Suppressor macrophage (primary cell): ENCODE measurements at places on chromosomes 5 and 9.

DNA sequence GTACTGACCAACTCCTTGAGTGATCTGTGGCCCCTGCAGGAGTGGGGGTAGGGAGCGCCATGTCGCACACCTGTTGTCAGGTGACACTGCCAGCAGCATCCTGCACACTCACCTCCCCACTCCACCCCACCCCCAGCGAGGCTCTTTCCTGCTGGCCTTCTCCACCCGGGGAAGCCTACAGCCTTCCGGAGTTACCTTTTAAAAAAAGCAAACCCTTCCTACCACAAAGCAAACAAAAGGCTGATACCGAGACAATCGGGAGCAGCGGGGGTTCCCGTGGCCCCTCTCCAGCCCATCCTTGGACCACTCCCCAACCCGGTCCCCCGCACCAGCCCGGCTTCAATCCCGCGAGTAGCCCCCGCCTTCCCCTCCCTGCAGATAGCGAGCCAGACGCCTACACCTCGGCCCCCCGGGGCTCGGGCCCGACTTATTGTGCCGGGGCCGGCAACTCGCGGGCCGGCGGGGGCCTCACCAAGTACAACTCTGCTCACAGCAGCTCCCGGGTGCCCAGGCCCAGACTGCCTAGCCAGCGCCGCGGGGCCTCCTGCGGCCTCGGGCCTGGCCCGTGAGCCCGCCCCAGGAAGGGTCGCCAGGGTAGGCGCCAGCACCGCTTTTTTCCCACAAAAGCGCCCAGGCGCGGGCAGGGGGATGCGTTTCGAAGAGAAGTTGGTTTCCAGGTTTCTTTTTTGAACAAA, 724 bp downstream of the MACROH2A1 start:
- DNase-seq, result peak; percentile 39

- no peak for DNase-seq
These were observed 66.8 kb downstream of the ZNF608 start for GRCh38 chr5:124679578-124680199.

GRCh38 chr5:2492476-2492875, 259.0 kb downstream of the IRX2 start:
- no peak for DNase-seq

- DNase-seq, result no peak
These were observed 205.1 kb downstream of the PCSK5 start for GRCh38 chr9:76095585-76095984.

DNA sequence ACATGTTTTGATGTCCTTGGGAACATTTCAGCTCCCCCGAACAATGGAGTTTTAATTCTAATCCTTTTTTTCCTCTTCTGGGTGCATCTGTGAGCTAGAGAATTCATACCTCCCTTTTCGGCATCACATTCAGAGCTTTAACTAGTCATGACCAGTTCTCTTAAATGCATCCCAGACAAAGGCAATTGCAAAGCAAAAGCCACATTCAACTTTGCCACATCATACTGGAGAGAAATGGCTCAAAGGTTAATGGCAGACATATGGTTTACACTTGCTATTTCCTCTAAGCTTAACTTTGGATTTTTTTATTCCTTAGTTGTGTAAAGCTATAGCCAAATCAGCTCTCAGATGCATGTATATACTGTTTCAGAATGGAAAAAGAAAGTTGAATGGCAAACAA, 153.3 kb downstream of the ESM1 start:
- DNase-seq, result no peak

- no peak for DNase-seq
These were observed 472.9 kb downstream of the ARHGEF28 start for GRCh38 chr5:74098941-74099340.

GRCh38 chr9:93260263-93261066, 76.5 kb downstream of the WNK2 start:
- no peak for DNase-seq

DNA sequence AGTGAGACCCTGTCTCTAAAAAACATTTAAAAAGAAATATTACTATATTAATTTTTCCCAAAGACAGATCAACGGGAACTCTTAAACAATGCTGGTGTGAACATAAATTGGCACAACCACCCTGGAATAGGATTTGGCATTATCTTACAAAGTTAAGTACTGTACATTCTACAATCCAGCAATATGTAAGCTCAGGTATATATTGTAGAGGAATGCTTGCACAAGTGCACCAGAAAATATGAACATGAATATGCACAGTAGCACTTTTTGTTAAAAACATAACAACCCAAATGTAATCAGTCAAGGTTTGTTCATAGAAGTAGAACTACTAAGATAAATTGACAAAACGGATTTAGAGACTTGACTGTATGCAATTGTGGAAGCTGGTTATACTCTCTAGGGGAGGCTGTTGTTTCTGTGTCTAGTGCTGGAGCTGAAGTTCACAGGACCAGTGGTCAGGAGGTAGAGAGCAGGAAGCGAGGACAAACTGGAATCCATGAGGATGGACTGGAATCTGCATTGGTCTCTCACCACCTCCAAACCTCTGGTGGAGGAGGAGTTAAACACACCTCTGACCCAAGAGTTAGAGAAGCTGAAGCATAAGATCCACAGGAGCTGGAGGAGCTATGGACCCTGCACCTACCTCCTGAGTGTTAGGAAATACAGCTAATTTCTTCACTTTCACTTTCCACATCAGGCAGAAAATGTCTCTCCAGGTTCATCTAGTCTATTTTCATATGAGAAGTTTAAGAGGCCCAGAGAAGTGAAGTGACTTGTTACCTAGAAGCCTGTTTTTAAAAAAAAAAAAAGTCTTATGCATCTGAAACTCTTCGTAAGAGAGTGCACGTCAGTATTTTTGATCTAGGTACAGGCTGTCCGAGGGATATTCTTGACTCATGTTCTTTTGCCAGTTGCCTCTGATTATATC, 20.3 kb upstream of the RIC1 start:
- DNase-seq, result no peak

- DNase-seq, result no peak
These were observed 4.7 kb upstream of the PDLIM7 start for GRCh38 chr5:177501874-177502678.

GRCh38 chr9:136861874-136862457, 4.1 kb downstream of the EDF1 start:
- no peak for DNase-seq

GRCh38 chr5:133635051-133635450, 22.7 kb upstream of the FSTL4 start:
- DNase-seq, result no peak

DNA sequence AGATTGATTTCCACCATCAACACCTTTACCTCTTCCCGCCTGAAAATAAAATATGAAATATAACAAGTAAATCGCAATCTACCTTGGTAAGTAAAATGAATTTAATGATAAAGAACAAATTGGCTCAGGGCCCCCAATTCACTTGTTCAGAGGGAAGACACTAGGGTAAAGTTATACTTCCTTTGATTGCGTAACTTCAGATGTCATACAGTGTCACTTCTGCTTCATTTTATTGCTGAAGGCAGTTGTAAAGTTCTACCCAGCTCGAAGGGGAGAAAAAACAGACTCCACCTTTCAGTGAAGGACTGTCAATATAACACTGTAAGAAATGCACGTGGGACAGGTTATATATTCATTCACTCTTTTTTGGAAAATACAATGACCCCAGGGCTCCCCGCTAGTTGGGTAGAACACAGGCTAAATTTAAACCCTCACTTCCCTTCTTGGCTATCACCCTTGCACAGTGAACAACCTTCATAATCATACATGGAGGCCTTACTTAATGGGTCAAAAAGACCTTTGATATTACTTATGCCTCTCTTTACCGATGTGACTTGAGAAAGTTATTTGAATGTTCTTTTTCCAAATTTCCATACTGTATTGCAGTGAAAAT, 848.8 kb downstream of the MAT2B start:
- DNase-seq, result no peak

DNA sequence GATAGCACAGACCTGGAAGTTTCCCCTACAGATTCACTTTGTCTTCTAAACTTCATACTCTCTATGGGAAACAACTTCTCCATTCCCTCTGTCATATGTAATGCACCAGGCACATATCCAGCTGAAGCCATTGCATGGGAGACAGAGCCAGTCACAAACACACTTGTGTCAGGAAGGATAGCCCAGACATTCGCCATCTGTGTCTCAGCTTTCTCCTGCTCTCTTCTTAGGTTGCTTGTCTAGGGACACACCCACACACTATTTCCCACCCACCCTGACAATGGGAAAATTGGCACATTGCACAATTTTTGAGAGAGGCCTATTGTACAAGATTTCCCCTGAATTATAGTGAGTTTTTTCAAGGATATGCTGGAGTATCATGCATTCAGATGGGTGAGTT, 158.4 kb upstream of the MPDZ start:
- DNase-seq, result no peak

- no peak for DNase-seq
These were observed 10.7 kb downstream of the RPL26L1 start for GRCh38 chr5:172969921-172970320.

DNA sequence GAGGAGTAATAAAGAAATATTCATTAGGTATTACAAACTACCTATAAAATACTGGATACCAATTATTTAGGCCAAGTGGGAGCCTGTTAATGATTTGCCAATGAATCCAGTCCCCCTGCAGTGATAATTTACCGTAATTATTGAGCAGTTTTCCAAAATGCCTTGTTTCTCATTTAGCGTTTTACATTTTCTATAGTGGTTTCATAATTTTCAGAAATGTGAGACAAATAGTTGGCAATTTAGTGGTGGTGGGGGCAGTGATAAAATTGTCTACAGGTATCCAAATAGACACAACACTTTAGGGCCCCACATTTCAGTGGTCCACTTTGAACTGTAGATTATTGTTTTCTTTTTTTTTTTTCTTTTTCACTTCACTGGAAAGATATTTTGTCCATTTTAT, 27.3 kb upstream of the ALDH1A1 start:
- no peak for DNase-seq

- no peak for DNase-seq
These were observed 13.3 kb downstream of the ALDH1B1 start for GRCh38 chr9:38405785-38406184.

DNA sequence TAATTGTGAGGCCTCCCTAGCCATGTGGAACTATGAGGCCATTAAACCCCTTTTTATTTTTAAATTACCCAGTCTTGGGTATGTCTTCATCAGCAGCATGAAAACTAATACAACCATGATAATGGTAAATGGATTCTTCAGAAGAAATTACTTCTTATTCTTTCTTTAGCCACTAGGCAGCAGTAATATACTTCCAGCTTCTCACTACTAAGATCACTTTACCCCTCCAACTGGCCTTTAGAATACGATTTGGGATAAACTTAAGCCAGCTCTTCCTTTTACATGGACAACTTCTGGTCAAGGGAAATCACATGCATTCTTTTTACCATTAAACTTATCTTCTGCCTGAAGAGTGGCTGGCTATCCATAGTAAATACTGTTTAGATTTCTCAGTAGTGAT, 355.4 kb downstream of the MAN2A1 start:
- no peak for DNase-seq

- DNase-seq, result no peak
These were observed 38.7 kb downstream of the G3BP1 start for GRCh38 chr5:151810449-151810848.
